NCI-H187 treated with DMSO at 0.1 percent for 48 hours (cell line): ENCODE measurements at places on chromosomes 5 and 9.

DNA sequence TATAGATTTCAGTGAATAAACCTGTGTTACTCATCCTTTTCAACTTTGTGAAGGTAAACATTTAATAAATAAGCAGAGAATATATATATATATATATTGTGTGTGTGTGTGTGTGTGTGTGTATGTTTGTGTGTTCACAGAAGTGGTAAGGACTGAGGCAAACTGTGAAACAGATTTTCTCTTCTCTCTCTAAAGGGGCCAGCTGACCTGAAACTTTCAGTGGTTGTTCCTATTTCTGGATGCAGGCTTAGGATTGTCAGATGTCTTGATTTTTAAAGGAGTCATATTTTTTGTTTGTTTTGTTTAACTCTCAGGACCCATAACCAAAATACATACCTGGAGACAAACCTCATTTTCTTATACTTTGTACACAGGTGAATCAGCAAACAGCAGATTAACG, 714.9 kb upstream of the MEF2C start:
- no peak for DNase-seq

DNA sequence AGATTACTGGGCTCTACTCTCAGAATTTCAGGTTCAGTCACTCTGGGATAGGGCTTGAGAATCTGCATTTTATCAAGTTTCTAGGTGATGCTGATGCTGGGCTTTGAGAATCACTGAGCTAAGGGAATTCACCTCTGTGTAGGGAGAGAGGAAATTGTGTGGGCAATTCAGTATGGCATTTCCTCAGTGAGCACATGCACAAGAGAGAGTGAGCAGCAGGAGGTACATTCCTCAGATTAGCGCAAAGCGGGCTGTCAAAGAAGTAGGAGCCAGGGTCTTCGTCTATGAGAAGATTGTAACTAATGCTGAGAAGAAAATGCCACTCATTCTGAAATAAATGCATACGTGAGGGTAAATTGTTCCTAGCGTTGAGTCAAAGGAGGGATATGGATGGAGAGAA, 175.9 kb downstream of the KIF4B start:
- DNase-seq = no peak

GRCh38 chr5:169602535-169602934, 19.0 kb downstream of the SPDL1 start:
- DNase-seq = no peak

- DNase-seq = no peak
Measured at GRCh38 chr9:91790917-91791316, 159.1 kb downstream of the ROR2 start.

DNA sequence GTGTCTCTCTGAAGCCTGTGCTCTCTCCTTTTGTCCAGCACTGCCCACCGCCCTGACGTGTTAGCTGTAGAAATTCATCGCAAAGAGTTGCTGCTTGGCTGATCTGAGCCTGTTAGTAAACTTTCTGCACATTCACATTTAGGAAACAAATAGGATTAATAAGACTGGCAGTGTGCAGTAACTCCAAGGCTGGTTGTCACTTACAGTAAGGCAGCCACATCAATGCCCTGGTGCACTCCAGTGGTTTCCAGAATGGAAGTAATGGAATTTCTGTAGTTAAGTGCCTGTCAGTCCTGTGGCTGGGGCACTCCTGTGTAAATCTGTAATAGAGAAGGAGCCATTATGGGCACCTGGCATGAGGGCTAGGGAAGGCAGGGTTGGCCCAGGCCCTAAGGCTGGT, 70.6 kb downstream of the DOCK2 start:
- no peak for DNase-seq

GRCh38 chr5:173643964-173644363, 27.5 kb upstream of the BOD1 start:
- no peak for DNase-seq

GRCh38 chr9:76534026-76534425, 75.0 kb downstream of the GCNT1 start:
- no peak for DNase-seq

GRCh38 chr5:175564716-175565115, 86.4 kb downstream of the SFXN1 start:
- DNase-seq = no peak

DNA sequence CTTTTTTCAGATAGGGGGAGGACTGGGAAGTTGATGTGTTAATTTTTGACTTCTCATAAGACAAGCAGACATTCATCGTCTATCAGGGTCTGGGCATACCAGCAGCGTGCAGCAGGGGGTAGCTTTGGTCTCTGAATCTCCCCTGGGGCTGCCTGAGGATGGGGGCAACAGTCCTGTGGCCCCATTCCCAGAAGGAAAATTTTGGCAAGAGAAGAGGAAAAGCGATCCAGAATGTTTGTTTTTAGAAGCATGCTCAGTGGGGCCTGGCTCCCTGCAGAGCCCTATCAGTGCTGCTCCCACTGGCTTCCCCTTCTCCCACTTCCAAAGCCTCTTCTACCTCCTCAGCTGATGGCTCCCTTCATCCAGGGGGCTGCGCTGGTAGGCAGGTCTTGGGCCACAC, 194.8 kb upstream of the IL12B start:
- DNase-seq = no peak

- DNase-seq = no peak
Measured at GRCh38 chr9:112501287-112501686, 14.7 kb downstream of the KIAA1958 start.

GRCh38 chr9:108783326-108783725, 72.5 kb downstream of the ACTL7B start:
- no peak for DNase-seq

DNA sequence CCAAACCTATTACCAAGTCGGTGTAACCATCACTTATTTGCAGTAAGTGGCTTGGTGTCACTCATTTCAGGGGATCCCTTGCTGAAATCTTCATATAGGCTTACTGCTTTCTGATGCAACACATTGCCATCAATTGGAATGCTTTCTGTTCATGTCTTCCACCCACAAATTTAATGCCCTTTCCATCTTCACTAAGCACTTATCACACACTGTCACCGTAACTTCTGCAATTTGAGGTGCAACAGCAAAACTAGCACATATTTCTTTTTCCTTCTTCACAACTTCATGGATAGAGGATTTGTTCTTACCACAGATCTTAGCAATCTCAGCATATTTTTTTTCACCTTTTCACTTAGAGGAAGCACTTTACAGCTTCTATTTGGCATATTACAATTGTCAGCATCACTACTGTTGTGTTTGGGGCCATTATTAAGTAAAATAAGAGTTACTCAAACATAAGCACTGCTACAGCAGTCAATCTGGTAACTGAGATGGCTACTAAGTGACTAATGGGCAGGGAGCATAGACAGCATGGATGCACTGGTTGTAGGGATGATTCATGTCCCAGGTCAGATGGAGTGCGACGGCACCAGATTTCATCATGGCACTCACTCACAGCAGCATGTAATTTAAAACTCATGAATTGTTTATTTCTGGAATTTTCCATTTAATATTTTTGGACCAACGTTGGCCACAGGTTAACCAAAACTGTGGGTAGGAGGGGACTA, 70.1 kb downstream of the PIP5K1B start:
- DNase-seq = no peak

DNA sequence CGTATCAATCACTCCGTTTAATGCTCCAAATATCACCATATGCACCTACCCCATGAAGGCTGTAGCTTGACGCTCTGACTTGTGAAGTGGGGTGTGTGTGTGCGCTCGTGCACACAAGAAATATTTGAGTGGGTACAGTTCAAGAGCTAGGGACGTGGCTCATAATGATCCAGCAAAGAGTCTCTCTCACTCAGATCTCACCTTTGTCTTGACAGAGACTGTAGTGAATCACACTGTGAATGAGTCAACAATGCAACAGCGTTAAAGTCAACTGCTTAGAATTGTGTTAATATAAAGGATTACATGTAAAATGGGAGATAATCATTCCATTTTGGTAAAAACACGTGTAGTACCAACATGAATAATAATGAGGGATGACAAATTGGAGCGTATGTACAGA, 119.4 kb downstream of the MED27 start:
- no peak for DNase-seq

- no peak for DNase-seq
Measured at GRCh38 chr5:136195971-136196820, 3.2 kb upstream of the SMIM32 start.

DNA sequence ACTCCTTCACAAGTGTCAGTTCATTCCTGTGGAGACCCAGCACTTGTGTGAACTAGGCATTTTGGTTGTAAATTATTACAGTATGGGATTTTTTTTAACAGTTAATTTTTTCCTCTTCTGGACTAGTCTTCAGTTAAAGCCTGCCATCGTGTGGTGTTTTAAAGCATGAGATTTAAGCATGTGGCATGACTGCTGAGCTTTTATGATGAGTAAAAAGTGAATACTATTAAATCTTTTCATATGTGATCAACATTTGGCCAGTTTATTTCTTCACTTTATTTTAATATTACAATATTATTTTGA, 25.0 kb downstream of the LMNB1 start:
- DNase-seq = no peak

GRCh38 chr9:13485068-13485596, 205.6 kb upstream of the MPDZ start:
- no peak for DNase-seq

DNA sequence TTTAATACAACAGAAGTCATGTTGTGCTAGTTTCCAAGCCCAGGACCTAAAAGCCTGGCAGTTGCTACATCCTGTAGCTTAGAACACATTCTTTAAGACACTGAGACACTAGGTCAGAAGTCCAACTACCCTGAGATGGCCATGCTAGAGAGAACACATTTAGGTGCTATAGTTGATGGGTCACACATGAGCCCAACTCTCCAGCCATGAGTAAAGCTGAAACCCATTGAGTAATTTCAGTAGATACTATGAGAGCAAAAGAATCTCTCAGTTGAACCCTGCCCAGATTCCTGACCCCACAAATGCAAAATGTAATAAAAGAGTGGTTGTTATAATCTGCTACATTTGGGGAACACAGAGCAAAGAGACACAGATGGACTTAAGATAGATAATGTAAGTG, 164.4 kb downstream of the SEMA5A start:
- no peak for DNase-seq

- no peak for DNase-seq
Measured at GRCh38 chr5:142904416-142904815, 134.2 kb downstream of the ARHGAP26 start.

GRCh38 chr5:1312206-1312605, 17.3 kb upstream of the TERT start:
- no peak for DNase-seq

DNA sequence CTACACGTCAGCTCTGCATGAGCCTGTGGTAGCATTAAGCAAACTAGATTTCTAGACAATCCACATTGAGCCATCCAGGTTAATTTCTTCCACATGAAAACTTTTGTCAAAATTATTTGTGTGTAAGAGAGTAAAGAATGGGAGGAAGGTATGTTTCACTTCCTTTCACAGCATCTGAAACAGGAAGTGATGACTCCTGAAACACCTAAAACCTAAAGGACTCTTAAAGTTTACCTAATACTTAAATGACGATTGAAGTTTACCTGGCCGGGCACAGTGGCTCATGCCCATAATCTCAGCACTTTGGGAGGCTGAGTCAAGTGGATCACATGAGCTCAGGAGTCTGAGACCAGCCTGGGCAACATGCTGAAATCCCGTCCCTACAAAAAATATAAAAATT, 223.8 kb downstream of the CEMIP2 start:
- no peak for DNase-seq

GRCh38 chr5:58649716-58650115, 66.8 kb downstream of the RAB3C start:
- no peak for DNase-seq

GRCh38 chr5:150789450-150789849, 10.9 kb downstream of the SMIM3 start:
- DNase-seq = no peak

DNA sequence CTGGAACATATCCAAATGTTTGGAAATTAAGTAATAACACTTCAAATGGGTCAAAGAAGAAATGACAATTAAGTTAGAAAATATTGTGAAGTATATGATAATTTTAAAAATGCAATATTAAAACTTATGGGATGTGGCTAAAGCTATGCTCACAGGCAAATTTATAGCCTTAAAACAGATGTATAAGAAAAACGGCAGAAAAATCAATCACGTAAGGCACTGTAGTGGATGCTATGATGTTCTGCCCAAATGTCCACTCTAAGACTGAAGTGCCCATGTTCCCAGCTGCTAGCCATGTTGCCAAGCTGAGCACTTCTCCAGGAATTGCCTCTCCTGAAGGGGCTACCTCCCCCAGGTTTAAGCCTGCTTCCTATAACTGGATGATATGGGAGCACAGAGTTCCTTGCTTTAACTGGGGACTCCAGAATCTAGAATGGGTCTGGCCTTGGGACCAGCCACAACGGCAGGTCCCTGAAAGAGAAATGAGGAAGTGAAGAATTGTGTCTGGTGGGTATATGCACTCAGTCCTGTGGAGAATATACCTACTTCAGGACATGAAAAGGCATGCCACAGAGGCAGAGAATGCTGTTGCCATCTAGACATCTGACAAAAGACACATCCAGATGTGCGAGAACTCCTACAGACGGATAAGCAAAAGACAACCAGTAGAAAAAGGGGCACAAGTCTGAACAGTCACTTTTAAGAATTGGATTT, 78.2 kb upstream of the RXRA start:
- DNase-seq = no peak

DNA sequence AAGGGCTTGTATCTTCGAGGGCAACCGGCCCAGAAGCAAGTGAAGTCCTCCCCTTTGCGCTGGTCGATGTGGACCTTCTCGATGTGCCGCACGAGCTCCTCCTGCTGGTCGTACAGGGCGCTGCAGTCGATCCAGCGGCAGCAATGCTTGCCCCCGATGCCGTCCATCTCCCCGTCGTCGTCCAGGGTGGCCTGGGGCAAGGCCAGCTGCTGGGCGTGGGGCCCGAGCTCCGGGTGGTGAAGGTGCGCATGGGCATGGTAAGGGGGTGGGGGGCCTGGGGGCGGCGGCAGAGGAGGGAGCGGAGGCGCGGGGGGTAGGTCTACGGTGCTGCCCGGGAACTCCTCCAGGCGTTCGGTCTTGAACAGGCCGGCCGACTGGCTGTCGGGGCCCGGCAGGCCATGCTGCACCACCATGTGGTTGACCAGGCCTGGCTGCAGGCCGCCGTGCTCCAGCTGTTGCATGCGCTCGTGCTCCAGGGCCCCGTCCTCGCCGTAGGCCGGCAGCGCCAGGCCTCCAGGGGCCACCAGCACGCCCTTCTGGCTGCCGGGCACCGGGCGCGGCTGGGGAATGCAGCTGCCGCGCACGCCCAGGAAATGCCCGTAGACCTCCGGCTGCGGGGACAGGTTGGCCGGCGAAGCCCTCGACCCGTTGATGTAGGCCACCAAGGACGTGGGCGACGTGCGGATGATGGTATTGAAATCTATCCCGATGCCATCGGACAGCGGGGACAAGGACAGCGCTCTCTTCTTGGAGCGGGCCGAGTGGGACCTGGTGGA, 181.8 kb downstream of the GLIS3 start:
- no peak for DNase-seq

GRCh38 chr5:17415321-17415758, 82.7 kb upstream of the TAF11L2 start:
- no peak for DNase-seq

- no peak for DNase-seq
Measured at GRCh38 chr5:100516285-100516684, 18.9 kb upstream of the FAM174A start.

- DNase-seq = no peak
Measured at GRCh38 chr9:134319306-134320125, 6.7 kb upstream of the RXRA start.
